ENCODE measurements at places on chromosomes 16 and 17. TPM values are rescaled to one million over a fixed set of nuclear protein-coding genes. Genes with fewer than 3 reads are reported as not detected.
A peak's percentile ranks its signal among the peaks of the same experiment; 100 is the strongest.

Gene RTN4RL1
- polyA plus RNA-seq, result not detected

Gene TBC1D3I
- polyA plus RNA-seq, result not detected

Gene CA5A
- polyA plus RNA-seq, result not detected

Gene HSPB9
- polyA plus RNA-seq, result not detected

Gene PTX4
- not detected for polyA plus RNA-seq

Gene ALOX15B
- not detected for polyA plus RNA-seq

- DNase-seq, result no peak
- peaks cover 37% of the 10 kb centered on the region for H3K4me1 ChIP-seq
- H3K36me3 ChIP-seq, result no peaks in the 10 kb centered on the region
- H3K27me3 ChIP-seq, result no peaks in the 10 kb centered on the region
- H3K27ac ChIP-seq, result no peak overlapping the region
Observed at GRCh38 chr17:47275245-47275984, 21.8 kb downstream of the ITGB3 start.

GRCh38 chr17:44623070-44623725 lies 33.1 kb upstream of the MEIOC start:
- no peak overlapping the region for H3K27ac ChIP-seq
- no peaks in the 10 kb centered on the region for H3K36me3 ChIP-seq
- no peaks in the 10 kb centered on the region for H3K27me3 ChIP-seq
- H3K4me1 ChIP-seq, result peaks cover 4% of the 10 kb centered on the region

DNA sequence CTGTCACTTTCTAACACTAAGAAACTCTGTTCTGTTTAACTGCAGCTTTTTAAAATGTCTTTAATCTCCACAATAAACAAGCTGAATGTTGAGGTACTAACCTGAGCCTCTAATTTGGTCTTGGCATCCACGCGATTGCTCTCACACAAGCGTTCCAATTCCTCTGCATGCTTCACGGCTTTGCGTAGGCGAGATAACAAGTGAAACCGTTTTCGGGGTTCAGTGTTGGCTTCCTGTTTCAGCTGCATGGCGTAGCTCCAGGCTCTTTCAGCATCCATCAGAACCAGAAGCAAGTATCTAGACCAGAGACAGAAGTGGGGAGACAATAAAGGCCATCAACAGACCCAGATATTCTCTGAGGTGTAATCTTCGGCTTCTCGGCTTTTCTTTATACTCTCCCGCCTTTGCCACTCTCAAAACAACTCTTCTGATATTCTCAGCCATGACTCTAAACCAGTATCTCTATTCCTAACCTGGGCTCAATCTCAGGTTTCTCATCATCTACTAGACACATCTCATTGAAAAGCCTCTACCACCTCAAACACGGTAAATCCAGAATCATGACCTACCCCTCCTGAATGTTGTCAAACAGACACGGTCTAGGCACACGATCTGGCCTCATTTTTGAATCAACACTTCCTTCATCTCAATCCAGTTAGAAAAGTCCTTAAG lies 8.3 kb downstream of the SRP68 start:
- no peak overlapping the region for H3K4me3 ChIP-seq
- H3K27ac ChIP-seq, result no peak overlapping the region
- no peak for DNase-seq
- H3K27me3 ChIP-seq, result no peaks in the 10 kb centered on the region

GRCh38 chr16:81530814-81531213 lies 86.2 kb downstream of the CMIP start:
- no peak for DNase-seq
- H3K27me3 ChIP-seq, result no peaks in the 10 kb centered on the region
- H3K4me3 ChIP-seq, result no peak overlapping the region
- H3K36me3 ChIP-seq, result no peaks in the 10 kb centered on the region
- H3K27ac ChIP-seq, result no peak overlapping the region

- DNase-seq, result no peak
- H3K27me3 ChIP-seq, result no peaks in the 10 kb centered on the region
- no peaks in the 10 kb centered on the region for H3K4me1 ChIP-seq
- no peak overlapping the region for H3K27ac ChIP-seq
- no peaks in the 10 kb centered on the region for H3K36me3 ChIP-seq
- no peak overlapping the region for H3K4me3 ChIP-seq
Observed at GRCh38 chr16:77925531-77925930, 96.8 kb upstream of the CLEC3A start.

GRCh38 chr17:79796444-79796762 lies 474 bp downstream of the CBX8 start:
- H3K4me3 ChIP-seq, result peak overlapping the region; percentile 83
- DNase-seq, result no peak
- peaks cover 29% of the 10 kb centered on the region for H3K4me1 ChIP-seq
- no peak overlapping the region for H3K27ac ChIP-seq
- H3K27me3 ChIP-seq, result peaks cover 14% of the 10 kb centered on the region

DNA sequence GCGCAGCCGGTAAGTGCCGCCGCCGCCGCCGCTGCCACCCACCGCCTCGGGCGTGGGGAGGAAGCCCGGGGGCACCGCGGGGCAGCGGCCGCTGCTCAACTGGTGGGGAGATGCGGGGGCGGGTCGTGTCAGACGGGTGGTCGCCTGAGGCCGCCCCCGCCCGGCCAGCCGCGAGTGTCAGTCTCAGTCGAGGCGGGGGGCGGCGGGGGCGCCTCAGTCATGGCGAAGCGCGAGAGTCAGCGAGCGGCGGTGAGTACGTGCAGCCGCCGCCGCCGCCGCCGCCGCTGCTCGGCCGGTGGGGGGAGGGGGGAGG lies 76.2 kb downstream of the CHD9 start:
- H3K4me1 ChIP-seq, result peaks cover 20% of the 10 kb centered on the region
- H3K4me3 ChIP-seq, result peak overlapping the region; percentile 67
- peak overlapping the region; percentile 79 for H3K27ac ChIP-seq
- no peaks in the 10 kb centered on the region for H3K36me3 ChIP-seq

- no peaks in the 10 kb centered on the region for H3K27me3 ChIP-seq
- no peak overlapping the region for H3K4me3 ChIP-seq
- no peak overlapping the region for H3K27ac ChIP-seq
- no peak for DNase-seq
- no peaks in the 10 kb centered on the region for H3K36me3 ChIP-seq
Observed at GRCh38 chr16:48511071-48511540, 98.9 kb downstream of the N4BP1 start.

GRCh38 chr16:89890200-89890599 lies 16.8 kb downstream of the TCF25 start:
- no peaks in the 10 kb centered on the region for H3K4me1 ChIP-seq
- peaks cover 43% of the 10 kb centered on the region for H3K36me3 ChIP-seq
- no peaks in the 10 kb centered on the region for H3K27me3 ChIP-seq

DNA sequence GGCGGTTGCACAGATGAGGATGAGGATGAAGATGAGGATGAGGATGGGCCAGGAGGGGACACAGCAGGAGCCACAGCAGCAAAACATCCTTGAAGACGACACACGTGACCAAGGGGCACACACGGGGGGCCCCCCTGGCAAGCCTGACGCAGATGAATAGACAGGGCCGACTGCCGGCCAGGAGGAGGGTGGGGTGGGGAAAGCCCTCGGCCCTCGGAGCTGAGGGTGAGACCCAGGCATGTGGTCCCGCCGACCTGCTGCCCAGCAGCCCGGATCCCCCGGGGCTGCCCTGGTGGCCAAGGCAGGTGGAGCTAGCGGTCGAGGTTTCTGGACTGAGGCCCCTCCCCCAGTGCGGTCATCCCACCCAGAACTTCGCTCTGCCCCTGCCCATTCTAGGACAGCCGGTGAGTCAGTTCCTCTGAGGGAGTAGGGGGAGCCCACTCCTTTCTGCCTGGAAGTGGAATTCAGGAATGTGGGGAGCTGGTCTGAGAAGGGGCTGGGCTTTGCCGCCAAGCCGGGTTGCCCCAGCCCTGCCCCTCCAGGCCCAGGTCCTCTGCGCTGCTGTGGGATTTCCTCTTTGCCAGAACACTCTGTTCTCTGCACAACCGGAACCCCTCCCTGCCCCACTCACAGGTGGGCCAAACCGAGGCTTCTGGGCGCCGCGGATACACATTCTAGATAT lies 9.9 kb downstream of the CYGB start:
- H3K36me3 ChIP-seq, result no peaks in the 10 kb centered on the region
- H3K4me1 ChIP-seq, result peaks cover 12% of the 10 kb centered on the region
- H3K4me3 ChIP-seq, result no peak overlapping the region
- DNase-seq, result no peak
- H3K27ac ChIP-seq, result no peak overlapping the region
- H3K27me3 ChIP-seq, result no peaks in the 10 kb centered on the region

GRCh38 chr16:71467810-71468209 lies 5.8 kb upstream of the ZNF23 start:
- H3K36me3 ChIP-seq, result no peaks in the 10 kb centered on the region
- H3K27ac ChIP-seq, result no peak overlapping the region
- no peaks in the 10 kb centered on the region for H3K4me1 ChIP-seq
- H3K4me3 ChIP-seq, result no peak overlapping the region
- no peak for DNase-seq
- no peaks in the 10 kb centered on the region for H3K27me3 ChIP-seq

DNA sequence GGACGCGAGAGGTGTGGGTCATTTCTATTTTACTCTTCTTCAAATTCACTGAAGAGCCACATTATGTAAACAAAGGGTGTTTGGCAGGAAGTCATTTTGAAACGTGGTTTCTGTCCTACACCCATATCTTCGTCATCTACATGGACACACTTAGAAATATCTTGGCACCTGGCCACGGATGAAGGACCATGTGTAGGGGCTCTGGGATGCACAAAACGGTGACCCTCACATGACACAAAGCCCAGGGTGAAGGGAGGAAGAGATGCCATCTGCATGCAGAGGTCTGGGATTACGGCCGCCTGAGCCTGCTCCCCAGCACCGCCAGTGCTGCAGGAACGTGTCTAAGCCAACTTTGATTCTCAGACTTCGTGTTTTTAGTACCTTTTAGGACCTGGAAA lies 130.2 kb upstream of the CHMP6 start:
- H3K4me1 ChIP-seq, result peaks cover 12% of the 10 kb centered on the region
- H3K4me3 ChIP-seq, result no peak overlapping the region
- no peak overlapping the region for H3K27ac ChIP-seq
- peaks cover 4% of the 10 kb centered on the region for H3K36me3 ChIP-seq
- no peak for DNase-seq

DNA sequence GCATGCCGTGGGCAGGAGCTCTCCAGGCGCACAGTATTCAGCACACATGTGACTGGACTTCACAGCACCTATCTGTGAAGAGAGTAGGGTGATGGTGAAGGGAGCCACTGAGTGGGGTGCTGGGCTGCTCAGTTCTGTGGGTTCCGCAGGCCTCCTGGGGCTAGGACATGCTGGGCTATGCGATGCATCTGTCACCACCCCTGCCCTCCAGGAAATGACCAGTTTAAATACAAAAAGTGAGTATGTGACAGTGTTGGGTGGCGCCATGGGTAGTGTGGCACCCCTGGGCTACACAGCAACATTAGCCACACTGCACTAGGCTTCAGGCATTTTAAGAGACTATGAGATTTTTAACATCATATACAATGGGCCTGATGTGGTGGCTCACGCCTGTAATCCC lies 28.6 kb downstream of the MYLK3 start:
- no peak for DNase-seq
- H3K4me1 ChIP-seq, result no peaks in the 10 kb centered on the region

GRCh38 chr17:69551212-69552010 lies 136.9 kb downstream of the MAP2K6 start:
- no peaks in the 10 kb centered on the region for H3K36me3 ChIP-seq
- peaks cover 23% of the 10 kb centered on the region for H3K4me1 ChIP-seq
- no peak overlapping the region for H3K27ac ChIP-seq
- H3K27me3 ChIP-seq, result no peaks in the 10 kb centered on the region
- H3K4me3 ChIP-seq, result no peak overlapping the region

DNA sequence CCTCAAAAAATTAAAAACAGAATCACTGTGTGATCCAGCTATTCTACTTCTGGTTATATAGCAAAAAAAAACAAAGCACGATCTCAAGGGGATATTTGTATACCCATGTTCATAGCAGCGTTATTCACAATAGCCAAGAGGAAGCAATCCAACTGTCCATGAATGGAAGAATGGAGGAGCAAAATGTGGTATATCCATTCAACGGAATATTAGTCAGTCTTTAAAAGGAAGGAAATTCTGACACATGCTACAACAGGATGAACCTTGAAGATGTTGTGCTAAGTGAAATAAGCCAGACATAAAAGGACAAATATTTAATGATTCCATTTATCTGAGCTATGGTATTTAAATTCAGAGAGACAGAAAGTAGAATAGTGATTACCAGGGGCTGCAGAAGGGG lies 4.6 kb upstream of the NOL11 start:
- H3K27ac ChIP-seq, result no peak overlapping the region
- DNase-seq, result no peak
- no peaks in the 10 kb centered on the region for H3K36me3 ChIP-seq
- H3K4me1 ChIP-seq, result peaks cover 6% of the 10 kb centered on the region
- no peak overlapping the region for H3K4me3 ChIP-seq
- H3K27me3 ChIP-seq, result no peaks in the 10 kb centered on the region

DNA sequence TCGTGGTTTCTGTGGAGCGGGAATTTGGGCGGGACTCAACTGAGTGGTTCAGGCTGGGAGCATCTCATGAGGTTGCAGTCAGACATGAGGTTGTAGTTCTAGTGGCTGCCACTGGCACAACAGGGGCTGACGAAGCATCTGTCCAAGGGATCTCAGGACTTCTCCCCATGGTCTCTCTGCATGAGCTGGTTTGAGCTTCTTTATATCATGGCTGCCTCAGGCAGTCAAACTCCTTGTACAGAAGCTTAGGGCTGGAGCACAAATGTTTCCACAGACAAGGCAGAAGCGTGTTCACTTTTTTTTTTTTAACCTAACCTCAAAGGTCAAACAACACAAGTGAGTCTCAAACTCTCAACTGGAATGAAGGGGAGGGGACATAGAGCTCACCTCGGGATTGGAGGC lies 243.3 kb downstream of the MSI2 start:
- no peak overlapping the region for H3K4me3 ChIP-seq
- H3K36me3 ChIP-seq, result no peaks in the 10 kb centered on the region
- peaks cover 7% of the 10 kb centered on the region for H3K4me1 ChIP-seq
- H3K27ac ChIP-seq, result no peak overlapping the region
- no peak for DNase-seq
- H3K27me3 ChIP-seq, result no peaks in the 10 kb centered on the region

GRCh38 chr17:71023249-71024030 lies 854.1 kb downstream of the KCNJ2 start:
- H3K4me1 ChIP-seq, result no peaks in the 10 kb centered on the region
- H3K27ac ChIP-seq, result no peak overlapping the region
- no peak overlapping the region for H3K4me3 ChIP-seq
- DNase-seq, result no peak
